ENCODE measurements at places on chromosomes 5 and 9.

GRCh38 chr9:108166519-108166918, 677.0 kb upstream of the KLF4 start:
- DNase-seq = no peak

- DNase-seq = no peak
These were observed 124.3 kb downstream of the ENC1 start for GRCh38 chr5:74516211-74516636.

GRCh38 chr5:68071736-68072135, 143.8 kb upstream of the PIK3R1 start:
- no peak for DNase-seq

- DNase-seq = no peak
These were observed 56.2 kb downstream of the SSBP2 start for GRCh38 chr5:81694726-81695125.
